ENCODE measurements at places on chromosomes 3 and 15. TPM values are rescaled to one million over a fixed set of nuclear protein-coding genes. Genes with fewer than 3 reads are reported as not detected.

TMOD2 gene
- 9.4 TPM for total RNA-seq

PDZRN3 gene
- total RNA-seq = 36.4 TPM

IFRD2 gene
- total RNA-seq = 98.8 TPM

SLC9C1 gene
- total RNA-seq = 0.12 TPM

SPATA12 gene
- 0.15 TPM for total RNA-seq

GRCh38 chr3:72629191-72629631 lies 219.0 kb downstream of the SHQ1 start:
- no peak for DNase-seq

DNA sequence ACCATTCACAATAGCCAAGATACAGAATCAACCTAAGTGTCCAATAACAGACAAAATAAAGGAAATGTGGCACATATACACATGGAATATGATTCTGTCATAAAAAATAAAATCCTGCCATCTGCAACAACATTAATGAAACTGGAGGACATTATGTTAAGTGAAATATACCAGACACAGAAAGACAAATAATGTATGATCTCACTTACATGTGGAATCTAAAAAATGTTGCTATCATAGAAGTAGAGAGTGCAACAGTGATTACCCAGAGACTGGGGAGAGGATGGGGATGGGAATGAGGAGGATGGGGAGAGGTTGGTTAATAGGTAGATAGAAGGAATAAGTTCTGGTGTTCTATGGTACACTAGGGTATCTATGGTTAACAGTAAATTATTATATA lies 28.7 kb downstream of the MRPL3 start:
- DNase-seq = no peak

DNA sequence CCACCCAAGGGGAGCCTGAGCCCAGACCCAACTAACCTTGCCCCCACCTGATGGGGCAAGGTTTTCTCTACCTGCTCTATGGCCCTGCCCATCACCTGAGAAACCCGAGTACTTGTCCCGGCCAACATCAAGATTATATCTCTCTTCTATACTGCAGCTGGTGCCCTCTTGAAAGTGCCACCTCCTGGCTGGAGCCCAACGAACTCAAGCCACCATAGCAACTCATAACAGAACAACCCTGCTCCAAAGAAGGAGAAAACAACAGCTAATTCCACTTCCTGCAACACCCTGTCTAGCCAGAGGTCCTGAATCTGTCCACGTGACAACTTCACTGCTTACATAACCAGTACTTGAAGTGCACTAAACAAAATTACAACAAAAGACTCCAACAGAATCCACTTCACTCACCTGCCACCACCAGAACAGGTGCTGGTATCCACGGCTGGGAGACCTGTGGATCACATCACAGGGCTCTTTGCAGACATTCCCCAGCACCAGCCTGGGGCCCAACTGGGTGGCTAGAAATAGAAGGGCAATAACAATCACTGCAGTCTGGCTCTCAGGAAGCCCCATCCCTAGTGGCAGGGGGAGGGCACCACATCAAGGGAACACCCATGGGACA lies 49.2 kb downstream of the PIERCE2 start:
- DNase-seq = peak; percentile 10

DNA sequence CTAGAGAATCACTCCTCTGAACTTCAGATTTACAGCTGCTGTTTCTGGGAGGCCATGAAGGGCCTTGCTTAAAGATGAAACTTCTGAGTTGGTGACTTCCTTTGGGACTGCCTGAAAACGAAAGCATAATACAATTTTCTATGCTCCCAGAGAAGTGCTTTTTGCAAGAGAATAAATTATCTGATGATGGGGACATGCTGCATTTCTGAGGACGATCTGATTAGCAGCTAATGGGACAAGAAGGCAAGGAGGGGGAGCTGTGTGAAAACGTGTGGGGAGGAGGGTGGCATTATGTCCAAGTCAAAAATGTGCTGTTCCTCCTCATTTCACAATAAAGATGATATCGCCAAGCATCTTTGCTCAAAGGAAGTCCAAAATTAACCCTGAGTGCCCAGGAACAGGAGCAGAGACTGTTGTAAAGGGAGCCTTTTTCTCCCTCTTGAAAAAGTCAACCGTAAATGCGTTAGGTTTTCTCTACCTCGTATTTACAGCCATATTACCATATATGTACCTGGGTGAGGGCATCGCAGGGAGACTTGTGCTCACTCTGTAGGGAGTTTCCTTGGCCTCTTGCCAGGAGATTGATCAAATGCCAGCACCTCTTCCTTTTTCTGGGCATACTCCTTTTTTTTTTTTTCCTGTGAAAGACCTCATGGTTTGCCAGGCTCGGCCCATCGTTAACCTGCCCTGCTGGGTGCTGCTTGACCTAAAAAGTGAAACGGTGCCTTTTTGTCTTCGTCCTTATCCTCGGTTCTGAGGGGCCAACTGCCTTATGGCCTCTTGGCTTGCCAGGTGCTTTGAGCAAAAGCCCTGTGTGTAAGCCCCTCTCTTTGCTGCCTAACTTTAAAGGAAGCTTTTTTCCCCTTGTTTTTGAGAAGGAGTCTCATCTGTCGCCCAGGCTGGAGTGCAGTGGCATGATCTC lies 11.5 kb downstream of the ITPR1 start:
- DNase-seq = peak; percentile 69

GRCh38 chr3:189169728-189170127 lies 2.0 kb upstream of the TPRG1 start:
- DNase-seq = no peak

DNA sequence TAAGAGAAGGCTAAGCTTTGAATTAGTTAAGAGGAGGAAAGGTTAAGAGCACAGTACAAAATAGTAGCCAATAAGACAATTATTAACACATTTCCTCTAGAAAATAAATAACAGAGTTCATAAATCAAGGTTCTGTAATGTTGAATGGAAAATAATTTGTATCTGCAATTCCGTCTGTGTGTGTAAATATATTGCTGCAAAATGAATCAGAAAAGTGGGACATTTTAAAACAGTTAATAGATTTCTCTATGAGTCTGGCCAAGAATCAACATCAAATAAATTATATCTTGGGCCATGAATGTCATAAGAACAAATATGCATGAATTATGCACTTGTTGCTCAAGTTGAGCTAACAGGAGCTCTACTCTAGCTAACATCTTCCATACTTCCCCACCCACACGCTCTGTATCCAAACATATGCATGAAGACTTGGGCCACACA lies 14.2 kb upstream of the SUCNR1 start:
- no peak for DNase-seq

DNA sequence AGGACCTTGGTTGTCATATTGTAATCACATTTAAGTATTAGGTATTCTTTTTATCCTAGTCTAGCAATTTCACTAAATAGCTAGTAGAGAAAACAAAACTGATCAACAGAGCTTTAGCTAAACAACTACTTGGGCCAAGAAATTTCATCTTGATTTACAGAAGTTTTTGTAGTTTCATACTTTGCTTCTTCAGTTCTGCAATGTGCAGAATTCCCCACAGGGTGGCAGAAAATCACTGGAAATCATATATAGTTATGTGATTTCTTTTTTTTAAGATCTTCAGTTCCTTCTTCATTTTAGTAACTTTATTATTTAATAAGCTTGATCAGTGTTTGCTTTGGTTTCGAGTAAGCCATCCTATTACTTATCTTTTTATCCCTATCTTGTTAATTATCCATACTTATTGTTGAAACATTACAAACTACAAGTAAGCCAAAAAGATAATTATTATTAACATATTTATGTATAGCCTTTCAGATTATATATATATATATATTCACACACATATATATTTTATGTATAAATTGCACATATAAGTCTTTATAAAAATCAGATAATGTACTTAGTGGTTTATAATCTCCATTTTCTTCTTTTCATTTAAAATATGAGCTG lies 2.2 kb upstream of the BNIP2 start:
- peak; percentile 58 for DNase-seq

DNA sequence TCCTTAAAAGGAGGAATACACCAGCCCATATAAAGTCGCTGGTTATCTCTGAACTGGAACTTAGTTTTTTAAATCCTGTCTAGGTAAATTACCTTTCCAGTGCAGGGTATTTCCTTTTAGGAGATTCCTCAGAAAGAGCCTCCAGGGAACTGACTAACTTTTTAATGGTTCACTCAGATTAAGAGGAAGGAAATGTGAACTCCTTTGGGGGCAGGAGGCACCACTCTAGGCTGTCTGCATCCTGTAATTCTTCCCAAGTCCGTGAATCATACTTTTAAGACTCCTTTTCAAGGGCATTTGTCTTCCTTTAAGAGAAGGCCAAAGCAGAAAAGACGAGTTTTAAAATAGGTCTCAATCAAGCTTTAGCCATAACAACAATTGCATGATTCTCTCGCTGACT lies 871.2 kb upstream of the NR2F2 start:
- DNase-seq = no peak
